Effector memory CD8-positive, alpha-beta T cell (primary cell): ENCODE measurements at places on chromosomes 6 and 20.
A peak's percentile ranks its signal among the peaks of the same experiment; 100 is the strongest.

- no peak for DNase-seq
These were observed 80.2 kb upstream of the RNF217 start for GRCh38 chr6:124881898-124882578.

DNA sequence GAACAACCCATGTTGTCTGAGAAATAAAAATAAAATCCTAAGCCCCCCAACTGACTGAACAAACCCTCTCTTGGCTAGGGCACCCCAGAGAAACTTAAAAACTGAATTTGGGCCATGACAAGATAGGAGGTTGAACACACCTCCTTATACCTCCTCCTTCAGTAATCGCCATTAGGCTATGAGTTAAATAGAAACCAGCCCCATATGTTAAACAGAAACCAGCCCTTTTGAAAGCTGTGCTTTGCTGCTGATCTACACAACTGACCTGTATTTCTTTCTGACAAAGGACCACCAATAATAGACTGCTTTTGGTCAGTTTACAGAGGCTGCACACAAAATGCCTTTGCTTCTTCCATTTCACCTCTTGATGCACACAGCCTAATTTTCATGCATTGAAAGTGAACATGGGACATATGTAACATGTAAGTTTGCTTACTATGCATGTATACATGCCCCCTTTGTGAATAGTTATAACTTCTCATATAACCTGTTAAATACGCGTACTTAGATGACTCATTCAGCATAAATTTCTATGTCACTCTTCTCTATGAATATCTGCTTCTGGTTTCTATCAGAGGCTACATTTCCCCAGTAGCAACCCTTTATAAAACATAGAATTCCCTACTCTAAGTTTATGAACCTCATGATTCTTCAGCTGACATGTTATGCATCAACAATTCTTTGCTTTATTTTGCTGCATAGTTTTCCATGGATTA lies 462.9 kb downstream of the COL12A1 start:
- DNase-seq, result no peak

GRCh38 chr6:154458565-154459470 lies 51.7 kb downstream of the CNKSR3 start:
- DNase-seq, result no peak

DNA sequence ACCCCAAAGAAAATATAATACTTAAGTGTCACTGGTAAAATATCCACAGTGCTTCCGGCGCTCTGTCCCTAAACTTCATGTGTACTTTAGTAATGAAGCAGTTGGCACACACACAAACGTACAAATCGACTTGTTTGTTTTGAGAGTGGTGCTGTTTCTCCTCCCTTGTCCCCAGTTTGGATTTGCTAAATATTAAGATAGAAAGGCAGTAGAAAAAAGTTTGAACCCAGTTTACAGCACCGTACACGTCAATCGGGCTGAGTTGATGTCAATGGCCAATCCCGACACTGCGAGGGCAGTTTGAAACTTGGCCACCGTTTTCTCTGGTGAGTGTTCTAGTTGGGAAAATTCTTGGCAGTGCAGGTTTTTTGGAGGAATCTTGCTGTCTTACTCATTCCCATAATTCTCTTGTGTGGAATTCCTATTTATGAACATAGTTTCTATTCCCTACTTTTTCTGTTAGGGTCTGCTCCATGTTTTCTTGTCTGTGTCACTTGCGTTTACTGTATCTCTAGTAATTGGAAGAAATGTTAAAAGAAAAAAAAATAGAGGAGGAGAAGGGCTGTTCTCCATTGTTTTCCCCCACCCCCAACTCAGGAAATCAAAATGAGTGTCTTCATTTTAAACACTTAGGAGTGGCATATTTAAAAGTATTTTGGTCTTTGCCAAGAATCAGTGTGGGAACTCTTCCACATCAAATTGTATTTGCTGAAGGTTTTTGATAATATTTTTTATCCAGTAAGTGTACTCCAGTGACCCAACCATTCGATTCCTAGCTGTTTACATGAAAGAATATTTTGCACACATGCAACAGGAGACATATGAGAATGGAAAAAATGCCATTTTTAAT lies 72.3 kb downstream of the OR2B2 start:
- DNase-seq, result no peak

GRCh38 chr6:117783279-117783678 lies 108.0 kb downstream of the NUS1 start:
- DNase-seq, result no peak

GRCh38 chr20:17925141-17925939 lies 43.3 kb downstream of the SNX5 start:
- no peak for DNase-seq

- DNase-seq, result no peak
These were observed 10.9 kb upstream of the OSER1 start for GRCh38 chr20:44221368-44221954.

DNA sequence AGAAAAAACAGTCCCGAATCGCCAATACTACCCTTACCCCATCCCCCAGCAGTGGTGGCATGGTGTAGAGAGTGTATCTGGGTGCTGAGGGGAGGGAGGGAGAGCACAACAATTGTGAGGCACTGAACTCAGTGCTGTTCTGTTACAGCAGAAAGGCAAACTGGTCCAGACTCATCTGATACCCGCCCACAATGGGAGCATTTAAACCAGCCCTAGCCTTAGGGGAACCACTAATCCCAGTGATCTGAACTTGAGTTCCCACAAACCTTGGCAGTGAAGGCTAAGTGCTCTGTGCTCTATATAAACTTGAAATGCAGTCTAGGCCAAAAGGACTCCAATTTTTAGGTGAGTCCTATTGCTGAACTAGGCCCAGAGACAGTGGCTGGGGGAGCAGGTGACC lies 666.4 kb upstream of the PTCHD4 start:
- no peak for DNase-seq

DNA sequence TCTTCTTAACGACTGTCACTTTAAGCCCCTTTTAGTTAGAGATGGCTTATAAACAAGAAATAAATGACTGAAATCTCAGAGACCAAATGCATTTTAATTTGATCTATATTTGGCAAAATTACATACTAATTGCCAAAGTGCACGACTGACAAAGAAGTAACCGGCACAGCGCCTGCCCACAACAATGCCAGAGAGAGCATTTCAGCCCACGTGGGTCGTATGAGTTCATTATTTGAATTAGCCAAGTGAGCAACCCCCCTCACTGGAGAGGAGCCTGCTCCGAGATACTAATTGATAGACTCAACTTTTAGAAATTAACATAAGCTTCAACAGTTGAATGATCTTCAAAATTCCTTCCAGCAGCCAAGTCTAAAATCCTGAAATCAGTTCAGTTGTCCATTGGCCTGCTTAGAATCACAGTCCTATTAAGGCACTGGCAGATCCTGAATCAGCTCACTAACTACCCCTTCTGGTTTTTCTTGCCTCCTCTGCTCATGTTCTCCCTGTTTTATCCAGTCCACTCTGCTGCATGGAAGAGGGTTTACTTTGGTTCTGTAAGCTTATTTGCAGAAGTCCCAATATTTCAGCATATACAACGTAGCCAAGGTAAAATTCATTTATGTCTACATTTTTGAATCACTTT lies 519.1 kb upstream of the AGPAT4 start:
- no peak for DNase-seq

- DNase-seq, result no peak
These were observed 21.3 kb upstream of the TLDC2 start for GRCh38 chr20:36854348-36855240.

GRCh38 chr6:147595961-147596360 lies 87.5 kb downstream of the SAMD5 start:
- no peak for DNase-seq

DNA sequence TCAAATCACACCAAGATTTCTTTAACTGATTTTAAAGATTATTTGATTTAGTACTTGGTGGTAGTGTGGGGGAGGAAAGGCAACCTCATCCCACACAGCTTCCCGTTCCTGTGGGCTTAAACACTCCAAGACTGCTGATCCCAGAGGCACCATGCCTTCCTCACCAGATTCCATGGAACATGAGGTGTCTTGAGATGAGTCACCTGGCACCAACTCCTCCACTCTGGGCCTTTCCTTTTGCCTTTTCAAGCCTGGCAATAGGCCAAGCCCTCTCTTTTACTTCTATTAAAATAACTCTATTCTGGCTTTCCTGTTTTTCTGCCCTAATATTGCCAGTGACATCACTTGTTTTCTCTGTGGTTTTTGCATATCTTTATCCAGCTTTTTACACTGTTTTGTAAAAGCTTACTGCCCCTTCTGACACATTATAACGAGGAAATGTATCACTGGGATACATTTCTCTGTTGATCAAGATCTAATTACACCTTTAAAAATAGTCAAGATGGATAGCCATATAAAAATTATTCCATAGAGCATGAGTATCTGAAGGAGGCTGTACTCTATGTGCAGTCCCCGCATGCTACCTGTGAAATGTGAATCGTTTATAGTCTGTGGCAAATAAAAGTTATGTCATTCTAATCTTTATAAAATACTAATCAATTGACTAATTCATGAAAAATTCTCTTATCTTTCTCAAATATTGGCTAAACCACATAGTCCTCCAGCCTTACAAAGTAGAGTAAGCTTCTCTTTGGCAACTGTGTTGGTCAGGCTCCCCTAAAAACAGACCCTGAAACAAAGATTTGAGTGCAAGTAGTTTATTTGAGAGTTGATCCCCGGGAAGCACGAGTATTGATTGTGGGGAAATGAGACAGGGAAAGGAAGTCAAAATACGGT lies 257.8 kb upstream of the KCNQ5 start:
- DNase-seq, result no peak

DNA sequence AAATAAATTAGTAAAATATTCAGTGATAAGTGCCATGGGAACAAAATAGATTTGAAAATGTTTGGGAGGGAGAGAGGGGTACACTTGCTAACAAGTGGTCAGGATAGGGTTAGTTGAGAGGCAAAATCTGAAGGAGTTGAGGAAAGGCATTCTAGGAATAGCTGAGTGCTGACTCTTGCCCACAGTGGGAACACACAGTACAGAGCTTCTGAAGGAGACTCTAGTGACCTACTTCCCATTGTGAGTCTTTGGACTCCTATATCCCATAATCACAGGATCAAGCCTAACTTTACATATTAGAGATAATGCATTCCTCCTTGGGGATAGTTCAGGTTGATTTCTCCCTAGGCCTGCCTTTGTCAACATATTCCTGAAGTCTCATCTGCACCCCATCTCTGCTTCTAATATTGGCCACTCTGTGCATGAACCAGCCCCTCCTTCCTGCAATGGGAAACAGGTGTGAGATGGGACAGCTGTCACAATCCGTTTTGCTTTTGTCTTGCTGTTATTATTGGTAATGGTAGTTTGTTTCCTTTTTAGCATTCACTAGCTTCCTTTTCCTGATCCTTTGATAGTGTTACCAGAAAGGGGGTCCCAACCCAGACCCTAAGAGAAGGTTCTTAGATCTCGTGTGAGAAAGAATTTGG lies 2.6 kb upstream of the TRIM38 start:
- no peak for DNase-seq

DNA sequence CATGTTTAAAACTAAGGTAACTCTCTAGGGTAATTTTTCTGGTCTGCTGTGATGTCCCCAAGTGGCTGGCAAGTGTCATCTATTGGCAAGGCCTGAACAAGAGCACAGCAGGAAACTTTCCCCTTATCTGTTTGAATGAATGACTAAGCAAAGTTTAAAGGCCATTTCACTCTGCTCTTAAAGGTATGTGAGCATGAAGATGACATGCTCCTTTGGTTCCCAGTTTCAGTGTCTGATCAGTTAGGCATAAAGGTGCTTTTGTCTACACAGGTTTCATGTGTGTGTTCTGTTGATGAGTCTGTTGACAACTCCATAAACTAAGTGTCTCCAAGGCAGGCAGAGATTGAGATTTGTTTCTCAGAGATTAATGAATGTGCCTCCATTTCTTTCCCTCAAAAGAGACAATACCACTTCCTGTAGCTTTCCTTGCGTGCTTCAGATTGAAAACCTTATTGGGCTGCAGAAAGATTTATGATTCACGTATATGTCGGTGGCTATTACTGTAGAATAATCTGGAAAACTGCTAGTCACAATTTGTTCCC lies 83.9 kb downstream of the MAP3K7 start:
- no peak for DNase-seq

DNA sequence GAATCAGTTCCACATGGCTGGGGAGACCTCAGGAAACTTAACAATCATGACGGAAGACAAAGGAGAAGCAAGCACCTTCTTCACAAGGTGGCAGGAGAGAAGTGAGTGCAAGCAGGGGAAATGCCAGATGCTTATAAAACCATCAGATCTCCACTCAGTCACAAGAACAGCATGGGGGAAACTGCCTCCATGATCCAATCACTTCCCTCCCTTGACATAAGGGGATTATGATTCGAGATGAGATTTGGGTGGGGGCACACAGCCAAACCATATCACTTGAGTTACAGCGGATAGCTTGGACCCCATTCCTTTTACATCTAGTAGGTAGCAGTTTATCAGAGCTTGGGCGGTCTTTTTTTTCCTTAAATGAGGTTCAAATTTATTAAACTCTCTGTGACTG lies 19.1 kb downstream of the AFDN start:
- DNase-seq, result no peak

DNA sequence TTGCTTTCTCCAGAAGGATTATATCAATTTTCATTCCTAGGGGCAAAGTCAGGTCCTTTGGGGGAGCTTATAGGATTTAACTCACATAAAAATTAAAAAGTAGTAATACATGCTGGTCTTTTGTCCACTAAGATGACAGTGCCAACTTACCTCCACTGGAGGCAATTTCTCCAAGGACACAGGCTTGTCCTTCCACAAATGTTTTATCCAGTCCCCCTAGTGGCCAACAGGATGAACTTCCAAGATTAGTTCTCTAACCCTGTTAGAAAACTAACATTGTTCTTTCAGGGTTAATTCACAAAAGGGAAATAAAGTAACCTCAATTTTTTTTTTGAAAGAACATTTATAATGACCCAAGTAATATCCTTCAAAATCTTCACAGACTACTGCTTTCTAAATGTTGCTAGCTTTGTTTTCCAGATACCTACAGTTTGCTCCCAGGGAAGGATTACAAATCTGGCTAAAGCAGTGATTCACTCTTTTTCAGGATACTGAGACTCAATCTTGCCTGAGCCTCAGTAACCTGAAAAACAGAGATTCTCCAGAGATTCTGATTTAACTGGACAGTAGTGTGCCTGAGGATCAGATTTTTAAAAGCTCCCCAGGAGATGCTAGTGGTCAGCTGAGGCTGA lies 31.7 kb upstream of the UBR2 start:
- peak; percentile 11 for DNase-seq
